ENCODE measurements at places on chromosomes 6 and 20.

- DNase-seq: no peak
Observed at GRCh38 chr20:2858591-2858990, 14.7 kb upstream of the PTPRA start.

GRCh38 chr20:34921436-34921835, 34.2 kb downstream of the GSS start:
- DNase-seq: no peak

DNA sequence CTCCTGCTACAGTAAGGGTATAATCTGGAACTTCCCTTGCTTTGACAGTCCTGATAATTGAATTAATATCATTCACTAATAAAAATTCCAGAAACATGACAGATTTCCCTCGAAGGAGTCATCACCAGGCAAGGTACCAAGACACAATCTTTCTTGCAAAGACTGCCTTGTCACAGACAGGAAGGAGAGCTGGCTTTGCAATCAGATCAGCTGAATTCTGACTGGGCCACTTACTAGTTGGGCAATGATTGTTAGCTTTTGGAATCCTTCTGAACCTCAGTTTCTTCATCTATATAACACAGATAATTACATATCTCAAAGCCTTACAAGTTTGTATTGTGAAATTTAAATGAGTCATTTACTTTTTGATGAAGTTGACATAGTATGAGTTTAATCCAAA, 344.2 kb downstream of the RFPL4B start:
- DNase-seq: peak; percentile 79

GRCh38 chr6:161575523-161576254, 301.8 kb upstream of the AGPAT4 start:
- DNase-seq: no peak

DNA sequence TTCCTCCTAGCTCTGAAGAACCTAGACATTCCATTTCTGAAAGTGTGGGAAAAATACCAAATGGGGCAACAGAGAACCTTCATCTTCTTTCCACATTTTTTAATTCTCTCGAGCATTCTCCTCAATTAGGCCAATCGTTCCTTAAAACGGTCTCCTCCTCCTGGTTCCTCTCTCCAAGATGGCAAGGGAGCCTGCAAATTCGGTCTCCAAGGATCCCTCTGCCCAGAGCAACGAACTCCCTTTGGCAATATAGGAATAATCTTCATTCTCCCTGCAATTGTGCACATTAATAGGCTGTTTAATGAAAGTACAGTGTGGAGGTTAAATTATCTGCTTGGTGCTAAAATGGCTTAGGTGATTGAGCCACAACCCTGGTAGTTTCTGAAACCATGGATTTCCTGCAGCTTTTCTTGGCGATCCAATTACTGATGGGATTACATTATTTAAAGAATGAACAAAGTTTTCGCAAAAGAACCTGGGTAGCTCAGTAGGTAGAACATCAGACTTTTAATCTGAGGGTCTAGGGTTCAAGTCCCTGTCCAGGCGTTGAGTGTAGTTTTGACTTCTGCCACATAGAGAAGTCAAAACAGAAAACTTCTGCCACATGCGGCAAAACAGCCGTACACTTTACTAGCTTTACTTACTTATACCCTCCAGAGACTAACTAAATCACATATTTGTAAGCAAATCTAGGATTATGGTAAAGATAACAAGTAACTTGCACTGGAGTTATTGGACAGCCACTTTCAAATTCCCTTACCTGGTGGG, 102.9 kb upstream of the ZNF184 start:
- DNase-seq: peak; percentile 68

DNA sequence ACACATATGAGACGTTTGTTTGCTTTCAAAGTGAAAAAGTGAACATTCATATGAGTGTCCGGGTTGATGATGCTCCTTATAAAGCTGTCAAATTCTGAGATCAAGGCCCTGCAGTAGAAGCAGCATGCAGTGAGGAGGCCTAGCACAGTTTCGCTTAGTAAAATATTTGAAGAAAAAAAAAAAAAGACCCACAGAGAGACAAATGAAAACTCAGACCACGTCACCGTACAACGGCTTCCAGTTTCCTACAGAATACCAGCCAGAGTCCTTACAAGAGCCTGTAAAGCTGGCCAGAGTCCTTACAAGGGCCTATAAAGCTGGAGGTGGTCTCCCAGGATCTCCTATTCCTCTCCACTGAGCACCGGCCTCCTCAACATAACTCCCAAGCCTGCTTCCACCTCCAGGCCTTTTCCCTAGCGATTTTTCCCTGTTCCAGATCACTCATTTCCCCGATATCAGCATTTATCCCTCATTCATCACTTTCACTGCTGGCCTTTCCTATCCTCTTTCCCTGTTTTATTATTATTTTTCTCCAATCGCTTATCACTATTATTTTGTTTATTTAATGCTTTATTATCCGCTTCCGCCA, 1.5 kb upstream of the HMGN4 start:
- no peak for DNase-seq

GRCh38 chr20:38658879-38659596, 57.4 kb downstream of the ARHGAP40 start:
- no peak for DNase-seq

GRCh38 chr20:47306095-47306494, 50.4 kb downstream of the ZMYND8 start:
- DNase-seq: no peak

- DNase-seq: no peak
Observed at GRCh38 chr6:108795122-108795521, 53.1 kb upstream of the ARMC2 start.

DNA sequence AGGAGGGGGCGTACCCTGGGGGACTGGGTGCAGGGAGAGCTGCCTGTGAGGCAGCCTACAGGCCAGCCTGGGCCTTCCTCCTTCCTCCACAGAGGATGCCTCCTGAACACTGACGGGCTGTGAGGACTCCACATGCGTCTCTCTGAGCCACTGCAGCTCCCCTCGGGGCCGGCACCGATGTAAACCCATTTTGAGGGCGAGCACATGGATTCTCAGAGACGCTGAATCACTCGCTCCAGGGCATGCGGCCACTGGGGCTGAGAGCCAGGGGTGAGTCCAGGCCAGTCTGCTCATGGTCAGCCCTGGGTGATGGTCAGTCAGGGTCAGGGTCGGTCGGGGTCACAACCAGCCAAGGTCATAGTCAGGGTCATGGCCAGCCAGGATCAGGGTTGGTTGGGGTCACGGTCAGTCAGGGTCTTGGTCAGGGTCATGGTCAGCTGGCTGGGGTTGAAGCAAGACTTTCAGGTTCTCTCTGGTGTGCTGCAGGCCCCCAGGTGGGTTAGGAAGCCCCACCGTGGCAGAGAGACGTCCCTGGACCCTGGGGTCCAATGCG, 14.7 kb upstream of the RBBP8NL start:
- DNase-seq: no peak

GRCh38 chr6:26251354-26252076, 113.5 kb upstream of the BTN3A2 start:
- DNase-seq: peak; percentile 91

- DNase-seq: no peak
Observed at GRCh38 chr6:107489636-107490565, at the start of gene SOBP. TSS of gene SOBP (plus strand) at chr6:107490117. CDS start at chr6:107490617, 500 bp downstream.
